Activated CD4-positive, CD25-positive, alpha-beta regulatory T cell treated with anti-CD3 and anti-CD28 coated beads, Interleukin-2, amount 50 U/mL, for 24 hours (primary cell): ENCODE measurements at places on chromosomes 6 and 20.

GRCh38 chr20:62571669-62572344 is 70.5 kb upstream of the SLCO4A1 start:
- no peak for ATAC-seq

GRCh38 chr6:43170417-43170930 is 595 bp upstream of the SRF start:
- ATAC-seq = no peak

DNA sequence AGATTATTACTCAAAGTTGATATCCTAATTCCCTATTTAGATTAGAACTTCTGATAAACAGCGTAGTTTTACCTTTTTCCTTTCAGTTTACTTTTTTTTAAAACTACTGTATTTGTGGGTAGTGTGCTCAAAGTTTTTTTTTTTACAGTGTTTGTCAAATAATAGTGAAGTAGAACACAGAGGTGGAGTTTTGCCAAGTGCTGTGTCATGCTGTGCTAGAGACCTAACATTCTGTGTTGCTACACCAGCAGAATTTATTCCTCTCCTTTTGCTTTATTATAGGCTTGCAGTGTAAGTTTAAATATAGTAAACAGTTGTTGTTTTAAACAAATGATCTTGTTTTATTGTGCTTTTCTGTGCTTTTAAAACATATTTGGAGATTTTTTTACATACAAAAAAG is 125.4 kb downstream of the HIVEP1 start:
- ATAC-seq = no peak

DNA sequence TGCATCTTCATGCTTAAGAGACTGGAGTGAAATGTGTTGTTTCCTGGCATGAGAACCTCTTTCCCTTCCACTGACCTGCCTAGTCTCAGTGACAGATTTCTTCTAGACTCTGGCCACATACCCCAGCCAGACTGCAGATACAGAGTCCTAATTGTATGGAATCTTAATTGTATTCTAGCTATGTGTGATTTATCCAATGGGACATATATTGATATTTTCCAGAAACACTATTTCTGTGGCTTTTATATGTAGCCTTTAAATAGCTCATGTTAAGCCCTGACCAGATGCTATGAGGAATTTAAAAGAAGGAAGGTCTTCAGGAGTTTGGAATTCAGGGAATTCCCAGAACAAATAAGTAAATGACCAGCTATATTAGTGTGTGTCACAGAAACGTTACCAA is 99.0 kb downstream of the FIG4 start:
- ATAC-seq = no peak

GRCh38 chr20:57421253-57422220 is 30.3 kb downstream of the RBM38 start:
- no peak for ATAC-seq

- ATAC-seq = no peak
These were observed 25.5 kb upstream of the MAPK13 start for GRCh38 chr6:36104836-36105235.

DNA sequence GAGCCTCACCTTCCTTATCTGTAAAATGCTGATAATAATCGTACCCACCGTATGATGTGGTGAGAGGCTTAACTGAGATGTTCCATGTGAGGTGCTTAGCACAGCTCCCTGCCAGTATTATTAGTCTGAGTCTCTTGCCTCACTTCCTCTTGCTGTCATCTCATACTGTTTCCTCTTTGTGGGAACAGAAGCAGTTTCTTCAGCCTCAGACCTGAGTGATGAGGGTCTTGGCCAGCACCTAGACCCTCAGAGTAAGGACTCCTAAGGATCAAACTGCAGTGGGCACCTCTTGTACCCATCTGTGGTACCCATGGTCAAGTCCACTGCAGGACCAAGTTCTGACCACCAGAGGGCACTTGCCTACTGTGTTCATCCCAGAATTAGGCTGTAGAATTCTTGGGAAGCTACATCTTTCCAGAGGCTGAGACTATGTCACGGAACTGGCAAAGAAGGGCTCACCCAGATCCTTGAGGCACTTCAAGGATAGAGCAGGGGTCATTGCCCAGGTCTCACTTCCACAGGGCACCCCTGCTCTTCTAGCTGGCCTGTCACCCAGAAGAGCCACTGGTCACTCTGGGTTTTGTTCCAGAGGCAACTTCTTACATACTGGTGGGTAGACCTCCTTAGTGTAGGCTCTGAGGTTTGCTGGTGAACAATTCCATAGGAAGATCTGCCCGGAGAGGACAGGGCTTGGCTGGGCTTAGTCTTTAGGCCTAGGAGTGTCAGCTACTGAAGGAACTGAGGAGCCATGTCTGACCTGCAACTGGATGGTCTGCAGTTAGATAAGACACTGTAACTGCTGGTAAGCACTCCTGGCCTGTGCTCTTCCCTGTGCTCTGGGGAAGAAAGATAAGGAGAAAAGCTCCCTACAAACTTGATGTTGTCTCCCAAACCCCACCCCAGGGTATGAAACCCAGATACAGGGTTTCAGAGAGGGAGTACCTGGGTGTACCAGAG is 20.6 kb upstream of the SGK2 start:
- ATAC-seq = peak; percentile 38

GRCh38 chr20:4920655-4921054 is 80.7 kb downstream of the SLC23A2 start:
- ATAC-seq = no peak

DNA sequence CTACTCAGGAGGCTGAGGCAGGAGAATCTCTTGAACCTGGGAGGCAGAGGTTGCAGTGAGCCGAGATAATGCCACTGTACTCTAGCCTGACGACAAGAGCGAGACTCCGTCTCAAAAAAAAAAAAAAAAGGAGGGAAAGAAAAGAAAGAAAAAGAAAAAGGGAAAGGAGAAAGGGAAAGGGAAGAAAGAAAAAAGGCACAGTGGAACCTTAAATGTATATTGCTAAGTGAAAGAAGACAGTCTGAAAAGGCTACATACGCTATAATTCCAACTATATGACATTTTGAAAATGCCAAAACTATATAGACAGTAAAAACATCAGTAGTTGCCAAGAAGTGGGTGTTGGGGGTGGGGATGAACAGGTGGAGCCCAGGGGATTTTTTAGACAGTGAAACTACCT is 16.2 kb downstream of the PPIL4 start:
- ATAC-seq = no peak

GRCh38 chr20:41453010-41453950 is 86.7 kb upstream of the EMILIN3 start:
- ATAC-seq = no peak

DNA sequence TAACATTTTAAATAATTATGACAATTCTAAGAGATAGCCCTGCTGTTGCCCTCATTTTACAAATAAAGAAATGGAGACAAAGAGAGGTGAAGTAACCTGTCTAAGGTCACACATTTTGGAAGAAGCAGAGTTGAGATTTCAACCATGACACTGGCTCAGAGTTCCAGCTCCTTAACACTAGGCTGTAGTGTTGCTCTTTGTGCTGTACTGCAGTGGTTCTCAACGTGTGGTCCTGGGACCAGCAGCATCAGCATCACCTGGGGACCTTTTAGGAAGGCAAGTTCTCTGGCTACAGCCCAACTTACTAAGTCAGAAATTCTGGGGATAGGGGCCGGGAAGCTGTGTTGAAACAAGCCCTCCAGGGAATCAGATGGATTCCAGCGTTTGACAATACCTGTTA is 62.4 kb upstream of the FERMT1 start:
- no peak for ATAC-seq

DNA sequence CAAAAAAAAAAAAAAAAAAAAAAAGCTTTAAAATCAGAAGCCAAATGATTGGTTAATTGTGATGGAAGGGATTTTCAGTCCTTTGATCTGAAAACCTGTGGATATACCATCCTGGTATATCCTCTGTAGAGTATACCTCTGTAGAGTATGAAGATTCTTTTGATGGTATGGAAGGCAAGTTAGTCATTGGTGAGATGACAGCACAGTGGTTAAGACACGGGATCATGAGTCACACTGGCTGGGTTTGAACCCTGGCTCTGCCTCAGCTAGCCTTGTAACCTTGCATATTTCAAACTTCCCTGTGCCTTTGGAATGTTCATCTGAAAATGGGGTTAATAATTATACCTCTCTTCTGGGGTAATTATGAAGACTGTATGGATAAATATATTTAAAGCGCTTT is 179.3 kb downstream of the CARMIL1 start:
- ATAC-seq = peak; percentile 70
